Fibroblast of mammary gland (primary cell): ENCODE measurements at places on chromosomes 13 and 19.
A peak's percentile ranks its signal among the peaks of the same experiment; 100 is the strongest.

- DNase-seq = peak; percentile 25
Observed at GRCh38 chr13:66154976-66155375, 1075.2 kb downstream of the PCDH9 start.

- DNase-seq = no peak
Observed at GRCh38 chr13:89673789-89674311, 1673.6 kb upstream of the MIR17HG start.

DNA sequence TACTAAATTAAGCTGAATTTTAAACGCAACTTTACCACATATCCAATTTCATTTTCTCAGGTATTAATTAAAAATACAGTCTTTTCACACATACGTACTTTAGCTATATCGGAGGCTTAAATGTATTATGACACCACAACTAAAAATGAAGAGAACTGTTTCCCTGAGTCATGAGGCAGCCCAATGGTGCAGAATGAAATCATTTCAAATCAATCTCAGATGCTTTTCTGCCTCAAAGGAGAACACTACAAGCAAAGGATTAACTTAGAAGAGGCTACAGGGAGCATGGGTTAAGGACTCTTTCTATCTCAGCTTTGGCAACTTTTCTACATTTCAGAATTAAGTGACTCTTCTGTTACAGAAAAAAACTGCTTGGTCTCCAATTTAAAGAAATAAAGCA lies 516.3 kb upstream of the HTR2A start:
- peak; percentile 81 for DNase-seq

DNA sequence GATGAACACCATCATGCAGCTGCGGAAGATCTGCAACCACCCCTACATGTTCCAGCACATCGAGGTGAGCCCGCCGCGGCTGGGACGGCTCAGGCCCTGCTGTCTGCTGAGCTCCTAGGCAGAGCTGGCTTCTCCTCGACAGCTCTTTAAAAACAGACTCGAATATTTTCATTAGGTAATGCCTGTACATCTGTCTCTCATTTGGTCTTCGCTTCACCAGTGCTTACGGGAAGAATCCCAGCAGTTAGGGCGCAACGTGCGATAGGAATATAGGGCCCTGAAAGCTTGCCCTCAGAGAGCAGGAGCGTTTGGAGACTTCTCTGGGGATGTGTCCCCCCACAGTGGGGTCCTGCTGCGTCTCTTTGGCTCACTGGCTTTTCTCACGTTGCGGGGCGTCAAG lies 63.8 kb upstream of the LDLR start:
- DNase-seq = peak; percentile 52

- no peak for DNase-seq
Observed at GRCh38 chr13:44543369-44543768, 32.8 kb downstream of the TSC22D1 start.

DNA sequence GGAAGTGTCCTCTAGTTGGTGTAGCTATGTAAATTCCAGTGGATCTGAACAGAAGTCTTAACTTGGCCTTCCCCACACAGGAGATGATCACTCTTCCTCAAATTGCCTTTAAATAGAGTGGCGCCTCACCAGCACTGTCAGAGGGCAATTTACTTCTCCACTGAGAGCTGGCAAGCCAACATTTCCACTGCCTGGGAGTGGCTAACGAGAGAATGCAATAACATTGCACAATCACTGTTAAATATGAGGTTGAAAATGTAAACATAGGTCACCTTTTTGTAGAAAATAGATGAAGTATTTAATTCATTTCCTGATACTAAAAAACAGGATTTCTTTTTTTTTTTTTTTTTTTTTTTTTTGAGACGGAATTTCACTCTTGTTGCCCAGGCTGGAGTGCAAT lies 55.4 kb upstream of the UBL3 start:
- DNase-seq = peak; percentile 68

DNA sequence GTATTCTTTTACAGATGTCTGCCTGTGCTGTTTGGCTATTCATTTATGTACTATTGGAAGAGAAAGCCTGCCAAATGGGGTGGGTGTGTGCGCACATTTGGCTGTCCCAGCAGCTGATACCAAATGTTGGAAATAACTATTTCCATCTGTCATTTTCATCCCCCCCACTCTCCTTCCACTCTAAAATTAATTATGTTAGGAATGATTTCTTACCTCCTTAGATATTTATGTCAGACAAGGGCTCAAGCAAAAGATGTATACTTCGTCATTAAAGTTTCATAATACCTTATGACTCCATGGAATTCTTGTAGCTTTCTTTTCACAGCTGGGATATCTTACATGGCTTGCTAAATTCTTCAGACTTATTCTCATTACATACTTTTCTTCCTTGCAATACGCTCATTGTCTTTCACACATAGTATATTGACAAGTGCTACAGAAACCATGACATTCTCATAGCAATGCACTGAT lies 18.6 kb downstream of the ITM2B start:
- peak; percentile 70 for DNase-seq

- DNase-seq = no peak
Observed at GRCh38 chr19:12574036-12574435, 22.8 kb upstream of the ZNF564 start.

DNA sequence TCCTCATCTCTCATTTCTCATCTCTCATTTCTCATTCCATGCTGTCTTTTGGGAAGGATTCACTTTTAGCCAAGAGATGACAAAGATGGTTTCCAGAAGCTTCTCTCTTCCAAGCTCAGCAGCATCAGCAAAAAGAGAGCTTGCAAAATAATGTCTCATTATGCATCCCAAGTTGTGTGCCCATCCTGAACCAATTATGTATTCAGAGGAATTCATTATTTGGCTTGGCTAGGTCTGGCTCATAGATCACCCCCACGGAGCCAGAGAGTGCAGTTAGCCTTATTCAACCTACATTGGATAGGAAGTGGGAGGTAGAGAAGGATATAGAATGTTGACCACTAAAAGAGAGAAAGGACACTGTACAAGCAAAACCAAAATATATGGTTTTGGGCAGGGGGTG lies 5.4 kb upstream of the OLFM2 start:
- DNase-seq = peak; percentile 78

DNA sequence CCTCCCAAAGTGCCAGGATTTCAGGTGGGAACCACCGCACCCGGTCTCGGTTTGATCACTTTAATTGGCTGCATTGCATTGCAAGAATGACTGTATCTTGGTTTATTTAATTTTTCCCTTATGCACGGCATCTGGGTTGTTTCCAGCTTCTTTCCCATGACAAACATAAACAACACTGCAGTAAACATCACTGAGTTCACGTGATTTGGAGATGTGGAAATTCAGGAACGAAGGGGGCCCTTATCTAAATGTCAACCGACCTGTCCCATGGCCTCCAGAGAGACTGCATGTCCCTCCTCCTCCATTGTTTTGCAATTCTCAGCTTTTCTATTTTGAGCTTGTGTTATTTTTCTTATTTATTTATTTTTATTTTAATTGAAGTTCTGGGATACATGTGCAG lies 14.4 kb upstream of the SULT2B1 start:
- no peak for DNase-seq

DNA sequence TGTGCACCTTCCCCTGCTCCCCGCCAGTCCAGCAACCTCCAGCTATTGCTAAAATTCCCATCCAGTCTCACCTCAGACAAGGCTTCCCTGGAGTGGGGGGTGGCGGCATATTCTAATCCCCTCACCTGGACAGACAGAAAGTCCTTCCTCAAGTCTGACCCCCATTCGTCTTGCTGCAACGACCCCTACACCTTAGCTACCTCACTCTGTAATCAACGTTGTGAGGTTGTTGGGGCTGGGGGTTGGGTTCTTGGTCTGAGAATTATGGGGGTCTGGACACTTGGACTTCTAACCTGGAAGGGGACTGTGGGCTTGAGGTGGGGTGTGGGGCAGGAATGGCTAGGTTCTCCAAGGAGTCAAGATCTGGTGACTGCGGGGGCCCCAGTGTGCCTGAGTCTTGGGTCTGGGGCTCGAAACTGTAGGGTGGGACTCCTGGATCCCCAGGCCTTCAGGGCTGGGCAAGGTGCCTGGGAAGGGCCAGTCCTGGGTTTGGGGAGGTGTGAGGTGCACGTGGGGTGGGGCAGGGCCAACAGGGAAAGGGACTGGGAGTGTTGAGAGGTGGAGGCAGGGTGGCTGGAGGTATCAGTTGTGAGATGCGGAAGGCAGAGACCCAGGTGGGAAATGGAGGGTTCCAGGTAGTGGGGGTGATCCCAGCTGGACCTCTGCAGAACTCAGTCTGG lies 1.3 kb downstream of the FOXA3 start:
- DNase-seq = no peak

GRCh38 chr19:3914199-3914598 lies 18.7 kb upstream of the NMRK2 start:
- no peak for DNase-seq

GRCh38 chr19:32317086-32317485 lies 28.3 kb upstream of the ZNF507 start:
- no peak for DNase-seq
